ENCODE measurements at places on chromosomes 6 and 20.

DNA sequence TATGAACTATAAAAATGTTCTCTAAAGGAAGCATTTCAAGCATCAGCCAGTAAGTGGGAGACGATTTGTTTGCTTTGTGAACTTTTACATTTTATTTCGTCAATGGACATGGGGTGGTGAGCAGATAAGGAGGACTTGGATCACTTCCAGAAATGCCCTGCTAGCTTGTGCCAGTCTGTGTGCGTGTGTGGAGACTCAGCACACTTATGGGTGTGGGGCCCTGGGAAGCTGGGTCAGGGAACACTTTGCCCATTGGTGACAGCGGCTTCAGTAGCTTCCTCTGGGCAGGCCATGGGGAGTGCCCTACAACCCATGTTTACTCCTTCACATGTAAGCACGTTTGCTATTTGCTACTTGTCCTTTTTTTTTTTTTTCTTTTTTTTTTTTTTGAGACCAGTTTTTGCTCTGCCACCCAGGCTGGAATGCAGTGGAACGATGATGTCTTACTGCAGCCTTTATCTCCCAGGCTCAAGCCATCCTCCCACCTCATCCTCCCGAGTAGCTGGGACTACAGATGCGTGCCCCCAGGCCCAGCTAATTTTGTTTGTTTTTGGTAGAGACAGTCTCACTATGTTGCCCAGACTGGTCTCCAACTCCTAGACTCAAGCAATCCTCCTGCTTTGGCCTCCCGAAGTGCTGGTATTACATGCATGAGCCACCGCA is 24.2 kb downstream of the PRDM1 start:
- no peak for DNase-seq

- no peak for DNase-seq
Observed at GRCh38 chr20:16423311-16424212, 149.7 kb downstream of the KIF16B start.

- no peak for DNase-seq
Observed at GRCh38 chr20:50903353-50904051, 27.7 kb downstream of the ADNP start.

DNA sequence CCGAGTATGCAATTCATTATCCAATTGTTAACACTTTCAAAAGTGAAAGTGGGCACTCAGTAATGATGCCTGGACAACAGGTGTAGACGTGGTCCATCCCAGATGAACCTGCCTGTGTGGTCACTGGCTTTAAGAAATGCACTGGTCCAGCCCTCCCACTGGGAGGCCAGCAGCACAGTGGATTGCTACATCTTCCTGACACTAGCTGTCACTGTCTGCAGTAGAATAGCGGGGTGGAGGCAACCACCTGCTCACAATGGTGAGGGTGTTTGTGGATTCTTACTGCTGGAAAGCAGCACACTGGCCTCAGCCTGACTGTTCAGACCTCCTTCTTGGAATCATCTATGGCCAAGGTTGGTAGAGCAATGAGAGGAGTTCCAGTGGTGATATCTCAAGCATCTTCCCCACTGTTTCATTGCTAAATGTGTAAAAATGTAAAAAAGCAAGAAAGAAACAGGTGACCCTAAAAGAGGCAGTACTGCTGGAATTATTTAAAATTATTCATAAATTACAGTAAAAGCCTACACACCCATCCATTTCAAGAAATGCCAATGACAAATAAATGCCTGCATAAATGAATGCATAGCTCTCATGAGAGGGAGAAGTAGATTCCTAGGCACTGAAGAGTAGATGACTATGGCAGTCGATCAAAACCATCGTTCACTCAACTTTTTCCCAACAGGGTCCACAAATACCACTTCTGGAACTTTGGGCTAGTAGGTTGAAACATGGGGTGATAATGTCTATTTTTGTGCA is 228.0 kb upstream of the PLN start:
- DNase-seq = no peak

DNA sequence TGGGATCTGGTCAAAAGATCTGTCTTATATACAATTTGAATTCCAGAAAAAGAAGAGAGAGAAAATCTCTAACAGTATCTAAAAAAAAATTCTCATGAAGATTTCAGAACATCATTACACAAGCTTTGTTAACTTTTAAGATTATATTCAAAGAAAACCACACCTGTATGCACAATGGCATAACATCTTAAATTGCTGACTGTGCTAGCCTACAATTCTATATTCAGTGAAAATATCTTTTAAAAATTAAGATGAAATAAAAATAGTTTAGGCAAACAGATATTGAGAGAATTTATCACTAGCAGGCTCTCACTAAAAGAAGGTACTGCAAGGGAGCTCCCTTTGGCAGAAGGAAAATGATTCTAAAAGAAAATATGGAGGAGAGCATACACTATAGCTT is 100.3 kb downstream of the BCKDHB start:
- DNase-seq = no peak

GRCh38 chr6:158009114-158009891 is 27.6 kb downstream of the SYNJ2 start:
- peak; percentile 16 for DNase-seq

GRCh38 chr6:129764761-129765407 is 54.9 kb upstream of the ARHGAP18 start:
- no peak for DNase-seq

- DNase-seq = no peak
Observed at GRCh38 chr6:73079978-73080377, 145.3 kb downstream of the KHDC1L start.

- DNase-seq = no peak
Observed at GRCh38 chr6:160298121-160298520, 39.5 kb upstream of the SLC22A2 start.

- no peak for DNase-seq
Observed at GRCh38 chr6:63663147-63663955, 27.7 kb downstream of the PHF3 start.

DNA sequence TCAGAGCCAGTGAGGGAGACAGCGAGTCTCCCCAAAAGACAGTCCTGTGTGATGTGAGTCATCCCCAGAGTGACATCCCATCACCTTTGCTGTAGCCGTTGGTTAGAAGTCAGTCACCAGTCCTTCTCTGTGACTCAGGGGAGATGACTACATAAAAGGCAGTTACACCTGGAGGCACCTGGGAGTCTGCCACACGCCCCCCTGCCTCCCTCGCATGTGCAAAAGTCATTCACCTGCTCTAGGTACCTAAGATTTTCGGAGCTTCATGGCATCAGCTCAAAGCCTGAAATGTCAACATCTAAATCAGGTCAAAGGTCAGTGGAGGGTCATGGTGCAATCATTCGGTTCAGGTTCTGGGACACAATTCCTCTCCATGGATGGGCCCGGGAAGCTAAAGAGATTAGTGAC is 50.3 kb downstream of the PRR18 start:
- DNase-seq = no peak

GRCh38 chr6:26195924-26196845 is 109.0 kb downstream of the HFE start:
- DNase-seq = no peak

DNA sequence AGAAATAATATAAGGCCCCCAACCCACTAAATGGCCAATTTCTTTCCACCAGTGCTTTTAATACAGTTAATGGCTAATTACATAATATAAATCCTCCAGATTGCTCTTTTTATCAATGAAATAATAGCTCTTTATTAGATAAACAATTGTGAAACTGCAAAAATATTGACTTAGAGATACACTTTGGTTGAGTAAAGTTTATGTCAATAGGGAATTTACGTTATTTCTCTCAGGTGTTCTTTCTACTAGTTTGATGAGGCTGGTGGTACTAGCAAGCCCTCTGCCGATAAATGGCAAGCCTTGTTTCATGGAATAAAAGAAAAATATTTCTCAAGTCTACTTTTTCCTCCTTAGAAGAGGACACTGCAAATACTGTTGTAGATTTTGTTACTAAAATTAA is 18.9 kb downstream of the RFX6 start:
- no peak for DNase-seq

GRCh38 chr20:54589402-54590030 is 114.1 kb downstream of the DOK5 start:
- DNase-seq = no peak

GRCh38 chr6:131642565-131642964 is 5.5 kb downstream of the ENPP3 start:
- no peak for DNase-seq
